ENCODE measurements at places on chromosomes 13 and 19.

DNA sequence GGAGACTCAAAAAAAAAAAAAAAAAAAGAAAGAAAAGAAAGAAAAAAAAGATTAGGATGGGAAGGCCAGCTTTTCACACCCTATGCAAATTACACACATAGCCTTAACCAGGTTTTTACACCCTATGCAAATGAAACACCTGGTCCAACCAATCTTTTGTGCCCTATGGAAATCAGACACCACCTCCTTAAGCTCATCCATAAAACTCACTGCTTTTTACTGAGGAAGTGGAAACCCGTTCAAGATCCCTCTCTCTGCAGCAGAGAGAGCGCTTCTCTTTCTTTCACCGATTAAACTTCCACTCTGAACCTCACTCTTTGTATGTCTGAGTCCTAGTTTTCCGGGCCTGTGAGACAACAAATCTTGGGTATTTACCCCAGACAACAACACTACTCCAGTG is 25.3 kb upstream of the HOMER3 start:
- DNase-seq, result no peak

- DNase-seq, result no peak
These were observed 126.7 kb downstream of the URI1 start for GRCh38 chr19:30068528-30069395.

DNA sequence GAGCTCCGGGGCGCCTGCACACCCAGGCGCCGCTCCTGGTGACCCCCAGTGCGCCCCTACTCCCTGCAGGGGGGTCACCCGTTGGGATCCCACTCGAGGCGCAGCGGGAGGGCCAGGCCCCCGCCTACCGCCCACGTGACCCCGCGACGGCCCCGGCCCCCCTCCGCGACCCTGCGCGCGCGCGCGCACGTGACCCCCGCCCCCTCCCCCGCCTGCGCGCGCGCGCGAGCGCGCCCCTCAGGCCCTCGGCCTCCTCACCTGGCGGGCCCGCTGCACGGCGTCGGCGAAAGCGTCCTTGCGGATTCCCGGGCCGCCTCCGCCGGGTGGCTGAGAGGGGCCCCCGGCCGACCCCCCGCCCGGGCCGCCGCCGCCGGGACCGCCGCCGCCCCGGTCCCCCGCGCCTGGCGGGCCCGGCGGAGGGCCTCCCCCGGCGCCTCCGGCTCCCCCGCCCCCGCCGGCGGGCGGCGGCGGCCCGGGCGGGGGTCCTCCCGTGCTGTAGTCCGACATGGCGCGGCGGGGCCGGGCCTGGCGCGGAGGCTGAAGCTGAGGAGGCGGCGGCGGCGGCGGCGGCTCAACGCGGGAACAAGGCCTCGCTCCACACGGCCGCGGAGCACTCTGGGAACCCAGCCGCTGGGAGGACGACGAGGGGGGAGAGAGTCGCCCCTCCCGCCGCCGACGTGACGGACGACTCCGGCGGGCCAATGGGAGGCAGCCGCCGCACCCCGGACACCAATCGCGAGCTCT is at the start of gene KHSRP:
Gene KHSRP, minus strand, starts transcription at position 617 of the 744 bp plus-strand sequence. Its CDS starts 110 bp downstream, at position 507.
- no peak for DNase-seq

GRCh38 chr19:4693078-4693350 is 22.9 kb upstream of the MYDGF start:
- no peak for DNase-seq

DNA sequence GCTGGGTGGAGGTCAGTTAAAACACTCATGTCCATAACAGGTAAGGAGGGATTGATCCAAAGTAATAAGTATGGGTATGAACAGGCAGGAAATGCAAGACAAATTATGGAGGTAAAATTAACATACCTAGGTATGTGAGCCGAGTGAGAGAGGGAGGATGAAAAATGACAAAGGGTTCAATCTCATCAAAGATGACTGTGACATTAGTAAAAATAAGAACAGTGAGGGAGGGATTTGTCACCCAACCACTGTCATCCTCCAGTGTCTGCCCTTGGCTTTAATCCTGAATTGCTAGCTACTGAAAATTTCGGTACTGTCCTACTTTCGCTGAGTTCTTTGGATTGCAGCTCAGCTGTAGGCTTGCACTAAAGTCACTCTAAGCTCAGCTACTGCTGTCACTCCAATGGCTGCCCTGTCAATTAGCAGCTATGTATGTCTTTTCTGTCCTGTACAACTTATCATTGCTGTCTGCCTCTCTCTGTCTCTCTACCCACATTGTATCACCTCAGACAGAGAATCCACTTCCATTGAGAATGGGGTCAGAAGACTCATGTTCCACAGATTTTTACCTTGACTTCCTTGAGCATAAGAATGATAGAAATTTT is 62.5 kb downstream of the LRRC63 start:
- no peak for DNase-seq

GRCh38 chr19:48325265-48325910 is at the start of gene EMP3:
Gene EMP3, plus strand, starts transcription at chr19:48325552. Its CDS starts 1,293 bp downstream, at chr19:48326845.
- DNase-seq, result peak; percentile 76

DNA sequence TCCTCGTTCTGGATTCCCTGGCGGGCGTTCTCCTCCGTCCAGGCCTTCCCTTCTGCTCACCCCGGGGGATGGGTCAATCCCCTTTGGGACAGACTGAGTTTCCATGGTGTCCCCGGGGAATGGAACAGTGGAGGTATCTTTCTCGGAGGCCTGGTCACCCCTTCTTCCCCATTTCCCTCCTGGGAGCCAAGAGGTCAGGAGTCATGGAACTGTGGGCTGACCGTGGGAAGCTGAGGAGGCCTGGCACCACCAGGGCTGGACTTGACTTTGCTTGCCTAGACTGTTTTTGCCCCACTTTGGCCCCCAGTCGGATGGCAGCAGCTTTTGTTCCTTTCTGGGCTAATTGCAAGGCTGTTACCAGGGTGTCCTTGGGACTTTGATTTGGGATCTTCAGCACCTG is 2.0 kb downstream of the NACC1 start:
- DNase-seq, result no peak

- no peak for DNase-seq
These were observed 70.9 kb downstream of the GGACT start for GRCh38 chr13:100517728-100518127.

GRCh38 chr19:39645800-39646411 is 9.8 kb upstream of the LGALS16 start:
- no peak for DNase-seq

- DNase-seq, result no peak
These were observed 97.2 kb downstream of the EPSTI1 start for GRCh38 chr13:42894765-42895243.

- no peak for DNase-seq
These were observed 81.0 kb upstream of the UBAC2 start for GRCh38 chr13:99119656-99120055.

GRCh38 chr19:14119146-14119545 is 1.6 kb upstream of the PRKACA start:
- DNase-seq, result no peak

- DNase-seq, result no peak
These were observed 297.9 kb downstream of the DCT start for GRCh38 chr13:94181461-94182107.

DNA sequence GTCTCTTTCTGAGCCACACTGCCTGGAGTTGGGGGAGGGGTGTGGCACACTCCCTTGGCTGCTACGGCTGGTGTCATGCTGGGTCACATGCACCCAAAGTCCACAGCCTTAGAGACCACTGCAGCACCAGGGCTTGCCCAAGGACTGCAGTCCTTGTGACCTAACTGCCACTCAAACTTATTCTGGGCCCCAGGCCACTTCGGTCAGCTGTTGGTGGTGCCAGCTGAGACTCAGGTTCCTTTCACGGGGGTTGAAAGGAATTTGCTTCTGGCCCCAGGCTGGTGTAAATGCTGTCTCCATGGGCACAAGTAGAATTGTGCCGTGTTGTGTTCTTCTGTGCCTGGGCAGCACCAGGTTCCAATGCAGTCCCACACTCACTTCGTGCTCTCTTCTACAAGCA is 9.5 kb upstream of the VN1R1 start:
- DNase-seq, result no peak

DNA sequence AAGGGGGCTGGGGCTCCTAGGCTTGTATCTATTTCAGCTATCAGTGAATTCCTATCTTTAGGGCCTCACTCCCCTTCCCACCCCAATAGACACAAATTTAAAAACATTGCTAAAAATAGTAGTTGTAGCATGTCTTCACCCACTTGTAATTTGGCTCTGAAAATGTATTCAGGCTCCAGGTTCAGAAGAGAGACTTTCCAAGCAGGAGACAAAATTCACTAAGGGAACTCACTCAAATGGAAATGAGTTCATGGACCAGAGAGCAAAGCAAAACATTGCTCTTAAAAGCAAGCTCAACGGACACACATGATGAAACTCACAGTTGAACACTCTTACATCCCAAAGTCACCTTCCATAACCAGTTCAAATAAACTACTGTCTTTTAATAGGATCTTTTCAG is 36.8 kb downstream of the PHF11 start:
- no peak for DNase-seq

GRCh38 chr19:42272989-42273406 is 3.9 kb downstream of the CIC start:
- no peak for DNase-seq

- no peak for DNase-seq
These were observed 11.3 kb downstream of the LILRB4 start for GRCh38 chr19:54674021-54674617.

GRCh38 chr19:35330475-35330874 is 1.5 kb downstream of the CD22 start:
- DNase-seq, result no peak

GRCh38 chr19:53879140-53880081 is 2.6 kb upstream of the PRKCG start:
- DNase-seq, result peak; percentile 59

- no peak for DNase-seq
These were observed 31.1 kb downstream of the CEACAM8 start for GRCh38 chr19:42563352-42564210.

- DNase-seq, result no peak
These were observed 69.8 kb downstream of the ALOX5AP start for GRCh38 chr13:30805132-30805537.

- no peak for DNase-seq
These were observed 45.4 kb upstream of the POMP start for GRCh38 chr13:28613562-28613961.

- no peak for DNase-seq
These were observed 1539.4 kb downstream of the EFNB2 start for GRCh38 chr13:104996022-104996421.

DNA sequence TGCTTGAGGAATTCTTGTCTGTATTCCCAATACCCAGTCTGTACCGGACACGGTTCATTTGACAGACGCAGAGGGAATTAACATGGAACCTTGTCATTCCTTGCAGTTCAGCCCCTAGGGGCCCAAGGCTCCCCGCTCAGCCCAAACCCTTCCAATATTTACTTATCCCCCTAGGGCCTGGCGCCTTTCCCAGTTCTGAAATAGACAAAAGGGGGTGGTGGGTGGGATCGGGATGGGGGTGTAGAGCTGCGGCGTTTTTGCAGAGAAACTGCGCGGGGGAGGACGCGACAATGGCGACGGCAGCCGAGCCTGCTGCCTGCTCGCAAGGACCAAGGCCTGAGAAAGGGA is 583 bp downstream of the AKAP8L start:
- DNase-seq, result no peak

DNA sequence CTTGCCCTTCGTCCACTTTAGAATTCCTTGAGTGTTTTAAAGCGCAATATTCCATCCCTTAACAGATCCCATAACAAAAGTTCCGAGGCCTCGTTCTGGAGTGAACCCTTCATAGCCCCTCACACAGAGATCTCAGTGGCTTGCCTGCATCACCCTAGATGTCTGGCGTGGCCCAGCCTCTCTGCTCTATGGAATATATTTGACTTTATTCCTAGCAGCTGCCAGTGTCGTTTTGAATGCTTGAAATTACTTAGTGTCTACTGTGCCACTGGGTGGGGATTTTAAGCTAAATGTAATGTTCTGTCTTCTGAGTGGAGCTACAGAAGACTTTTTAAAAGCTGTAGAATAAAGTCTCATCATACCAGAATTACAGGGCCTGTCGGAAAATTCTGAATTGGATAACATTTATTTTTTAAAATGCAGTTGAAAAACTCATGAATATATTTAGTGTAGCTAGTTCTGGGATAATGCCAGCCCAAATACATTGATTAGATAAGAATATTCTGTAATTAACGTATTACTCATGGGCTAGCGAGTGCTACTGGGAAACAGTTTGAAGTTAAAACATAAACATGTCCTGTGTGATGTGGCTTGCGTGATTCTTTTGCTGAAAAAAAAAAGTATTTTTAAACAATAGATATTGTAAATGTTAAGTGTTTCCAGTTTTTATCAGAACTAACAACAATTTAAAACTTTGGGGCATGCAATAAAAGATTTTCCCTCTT is 111.8 kb downstream of the ESD start:
- no peak for DNase-seq

DNA sequence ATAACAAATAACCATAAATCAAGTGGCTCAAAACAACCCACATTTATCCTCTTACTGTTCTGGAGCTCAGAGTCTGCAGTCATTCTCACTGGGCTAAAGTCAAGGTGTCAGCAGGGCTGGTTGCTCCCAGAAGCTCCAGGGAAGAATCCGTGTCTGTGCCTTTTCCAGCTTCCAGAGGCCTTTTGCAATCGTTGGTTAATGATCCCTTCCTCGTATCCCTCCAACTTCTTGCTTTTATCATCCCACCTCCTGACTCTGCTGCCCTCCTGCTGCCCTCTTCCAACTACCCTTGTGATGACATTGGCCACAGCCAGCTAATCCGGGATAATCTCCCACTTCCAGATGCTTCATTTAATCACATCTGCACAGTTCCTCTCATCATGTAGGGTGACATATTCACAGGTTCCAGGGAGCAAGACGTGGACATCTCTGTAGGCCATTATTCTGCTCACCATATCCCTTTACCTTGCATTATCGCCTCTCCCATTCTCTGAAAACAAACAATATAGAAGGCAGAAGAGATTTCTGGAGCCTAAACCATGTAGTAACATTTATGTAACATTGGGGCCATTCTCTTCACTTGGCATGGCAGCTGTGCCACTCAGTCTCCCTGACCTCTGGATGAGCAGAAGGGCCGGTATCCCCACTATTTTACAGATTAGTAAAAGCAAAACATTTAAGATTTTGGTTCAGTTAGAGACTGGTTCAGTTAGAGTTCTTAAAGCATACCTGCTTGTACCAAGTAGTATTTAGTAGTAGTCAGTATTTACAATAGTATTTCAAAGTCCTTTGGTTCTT is 53.5 kb downstream of the RFC3 start:
- DNase-seq, result no peak

GRCh38 chr19:16205205-16206045 is 7.7 kb downstream of the AP1M1 start:
- no peak for DNase-seq

DNA sequence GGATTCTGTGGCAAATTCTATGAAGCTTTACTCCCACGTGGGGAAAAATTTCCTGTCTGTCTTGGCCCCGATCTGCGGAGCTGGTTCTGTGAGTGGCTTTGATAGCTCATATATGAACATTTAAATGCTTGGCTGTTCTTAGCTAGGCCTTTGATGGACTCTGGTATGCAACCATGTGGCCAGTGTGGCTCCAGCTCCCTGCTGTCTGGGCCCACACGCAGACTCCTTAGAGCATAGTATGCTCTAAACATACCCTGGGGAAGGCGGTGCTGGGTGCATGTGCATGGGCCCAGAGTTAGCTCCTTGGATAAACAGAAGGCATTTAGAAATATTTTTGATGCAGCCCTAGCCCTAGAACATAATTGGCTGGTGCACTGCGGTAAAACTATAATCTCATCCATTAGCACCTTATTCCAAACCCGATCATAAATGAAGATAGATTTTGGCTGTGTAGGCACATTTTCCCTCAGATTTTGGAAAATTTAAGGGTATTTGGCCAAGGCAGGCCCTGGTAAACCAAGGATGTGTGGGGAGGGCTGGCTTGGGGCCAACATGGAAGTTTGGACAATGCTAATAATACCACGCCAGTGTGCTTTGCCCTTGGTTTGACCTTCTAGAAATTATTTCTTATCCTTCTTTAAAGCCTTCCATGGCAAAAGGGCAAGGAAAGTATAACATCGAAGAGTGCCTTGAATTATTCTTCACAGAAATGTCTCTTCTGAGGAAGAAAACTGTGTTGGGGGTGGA is 153.5 kb downstream of the LMO7 start:
- no peak for DNase-seq

All from effector CD4-positive, alpha-beta T cell (primary cell).